ENCODE measurements at places on chromosomes 3 and 15.

DNA sequence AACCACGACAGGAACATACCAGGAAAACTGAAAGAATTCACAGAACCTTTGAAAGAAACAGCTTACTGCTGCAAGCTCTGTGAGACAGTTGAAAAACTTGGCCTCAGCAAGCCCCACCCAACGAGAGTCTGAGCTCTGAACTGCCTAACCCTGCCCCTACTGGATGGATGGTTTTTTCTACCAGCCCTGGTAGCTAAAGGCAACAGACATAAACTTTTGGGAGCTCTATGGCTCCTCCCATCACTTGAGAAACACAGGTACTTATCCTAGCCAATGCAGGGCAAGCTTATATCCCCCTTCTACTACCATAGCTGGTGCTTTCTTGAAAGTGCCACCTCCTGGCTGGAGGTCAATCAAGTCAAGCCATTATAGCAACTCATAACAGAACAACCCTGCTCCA, 471.8 kb downstream of the GRM7 start:
- DNase-seq = no peak

DNA sequence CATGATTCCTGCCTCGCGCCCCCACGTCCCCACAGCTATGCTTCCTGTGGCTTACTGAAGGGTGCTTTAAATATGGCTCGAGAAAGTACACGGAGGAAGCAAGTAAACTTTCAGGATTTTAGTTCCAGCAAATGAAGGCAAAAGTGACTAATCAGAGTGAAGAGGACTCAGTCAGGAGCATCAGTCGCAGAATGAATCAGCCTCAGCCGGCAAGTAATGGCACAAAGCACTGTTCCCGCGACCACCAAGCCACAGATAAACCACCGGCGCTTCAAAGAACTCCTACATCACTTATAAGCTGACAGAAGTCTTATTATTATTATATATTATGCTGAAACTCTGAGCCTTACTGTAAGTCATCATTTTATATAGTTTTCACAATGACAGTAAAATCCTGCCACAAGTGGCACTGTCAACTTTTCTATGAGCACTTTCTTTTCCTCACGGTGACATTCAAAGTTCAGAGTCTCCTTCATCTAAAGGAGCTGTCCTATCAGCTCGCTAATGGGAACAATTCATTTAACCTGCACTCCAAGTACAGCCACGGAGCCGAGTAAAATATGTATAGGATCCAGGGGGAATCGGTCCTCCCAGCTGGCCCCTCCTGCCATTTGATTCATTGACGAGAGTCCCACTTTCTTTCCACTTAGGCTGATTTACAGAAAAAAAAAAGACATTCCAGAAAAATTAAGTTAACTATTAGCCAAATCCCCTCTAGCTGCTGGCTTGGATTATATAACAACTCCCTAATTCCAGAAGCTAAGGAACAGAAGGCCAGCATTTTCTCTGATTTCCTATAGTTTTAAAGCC, 217.0 kb upstream of the ICE2 start:
- peak; percentile 66 for DNase-seq

DNA sequence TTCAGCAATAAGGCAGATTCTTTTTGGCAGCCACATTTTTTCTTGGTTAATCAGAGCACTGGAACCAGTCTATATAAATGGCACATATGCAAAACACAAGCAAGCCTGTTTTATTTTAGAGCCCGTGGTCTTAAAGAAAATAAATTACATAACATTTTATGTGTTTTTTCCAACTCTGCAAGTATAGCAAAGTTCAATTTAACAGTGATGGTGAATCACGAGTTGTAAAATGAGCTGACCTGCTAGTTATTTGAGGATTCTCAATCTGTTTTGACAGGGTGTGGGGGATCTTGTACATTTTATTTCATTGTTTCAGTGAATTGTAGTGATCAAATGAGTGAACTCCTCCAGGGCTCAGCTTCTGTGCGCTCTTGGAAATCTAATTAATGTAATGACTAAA, 2.7 kb downstream of the ARHGEF26 start:
- DNase-seq = no peak

GRCh38 chr15:39213385-39213840, 367.5 kb upstream of the THBS1 start:
- no peak for DNase-seq

DNA sequence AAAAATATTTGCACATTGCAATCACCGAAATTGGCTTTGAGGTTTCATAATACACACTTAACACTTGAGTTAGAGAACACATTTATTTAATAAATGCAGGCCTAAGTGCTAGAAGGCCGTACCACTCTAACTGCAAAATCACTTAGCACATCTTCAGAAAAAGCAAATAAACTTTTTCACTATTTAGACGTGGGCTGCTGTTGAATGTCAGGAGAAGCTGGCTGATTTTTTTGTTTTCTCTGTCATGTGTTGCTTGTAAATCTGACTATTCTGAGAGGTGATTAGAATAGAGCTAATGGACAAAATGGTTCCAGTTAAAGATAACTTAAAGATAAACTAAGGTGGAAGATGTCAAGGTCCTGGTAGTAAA, 265.1 kb downstream of the FOXP1 start:
- DNase-seq = no peak

DNA sequence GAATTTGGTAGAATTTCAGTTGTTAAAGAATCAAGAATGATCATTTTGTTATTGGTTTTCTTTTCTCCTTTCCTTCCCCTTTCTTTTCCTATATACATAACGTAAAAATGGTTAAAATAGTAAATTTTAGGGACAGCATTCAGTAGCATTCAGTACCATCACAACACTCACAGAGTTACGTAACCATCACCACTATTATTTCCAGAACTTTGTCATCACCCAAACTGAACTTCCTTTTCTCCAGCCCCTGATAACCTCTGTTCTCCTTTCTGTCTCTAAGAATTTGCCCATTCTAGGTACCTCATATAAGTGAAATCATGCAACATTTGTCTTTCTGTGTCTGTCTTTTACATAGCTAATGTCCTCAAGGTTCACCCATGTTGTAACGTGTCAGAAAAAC, 165.3 kb downstream of the AKAP13 start:
- DNase-seq = no peak

DNA sequence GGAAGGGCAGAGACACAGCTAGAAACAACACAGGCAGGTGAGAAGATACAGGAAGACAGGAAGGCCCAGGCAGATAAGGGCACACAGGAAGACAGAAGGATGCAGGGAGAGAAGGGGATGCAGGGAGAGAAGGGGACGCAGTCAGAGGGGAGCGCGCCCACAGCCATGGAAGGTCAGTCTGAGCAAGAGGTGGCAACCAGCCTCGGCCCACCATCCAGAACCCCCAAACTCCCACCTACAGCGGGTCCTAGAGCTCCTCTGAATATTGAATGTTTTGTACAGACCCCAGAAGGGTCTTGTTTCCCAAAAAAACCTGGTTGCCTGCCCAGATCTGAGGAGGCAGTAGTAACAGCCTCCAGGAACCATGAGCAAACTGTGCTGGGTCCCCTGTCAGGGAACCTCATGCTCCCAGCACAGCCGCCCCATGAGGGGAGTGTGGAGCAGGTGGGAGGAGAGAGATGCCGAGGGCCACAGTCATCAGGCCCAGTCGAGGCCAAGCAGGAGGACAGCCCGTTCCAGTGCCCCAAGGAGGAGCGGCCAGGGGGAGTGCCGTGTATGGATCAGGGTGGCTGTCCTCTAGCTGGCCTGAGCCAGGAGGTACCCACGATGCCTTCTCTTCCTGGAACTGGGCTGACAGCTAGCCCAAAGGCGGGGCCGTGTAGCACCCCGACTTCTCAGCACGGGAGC, 27.6 kb upstream of the SLC28A1 start:
- no peak for DNase-seq

DNA sequence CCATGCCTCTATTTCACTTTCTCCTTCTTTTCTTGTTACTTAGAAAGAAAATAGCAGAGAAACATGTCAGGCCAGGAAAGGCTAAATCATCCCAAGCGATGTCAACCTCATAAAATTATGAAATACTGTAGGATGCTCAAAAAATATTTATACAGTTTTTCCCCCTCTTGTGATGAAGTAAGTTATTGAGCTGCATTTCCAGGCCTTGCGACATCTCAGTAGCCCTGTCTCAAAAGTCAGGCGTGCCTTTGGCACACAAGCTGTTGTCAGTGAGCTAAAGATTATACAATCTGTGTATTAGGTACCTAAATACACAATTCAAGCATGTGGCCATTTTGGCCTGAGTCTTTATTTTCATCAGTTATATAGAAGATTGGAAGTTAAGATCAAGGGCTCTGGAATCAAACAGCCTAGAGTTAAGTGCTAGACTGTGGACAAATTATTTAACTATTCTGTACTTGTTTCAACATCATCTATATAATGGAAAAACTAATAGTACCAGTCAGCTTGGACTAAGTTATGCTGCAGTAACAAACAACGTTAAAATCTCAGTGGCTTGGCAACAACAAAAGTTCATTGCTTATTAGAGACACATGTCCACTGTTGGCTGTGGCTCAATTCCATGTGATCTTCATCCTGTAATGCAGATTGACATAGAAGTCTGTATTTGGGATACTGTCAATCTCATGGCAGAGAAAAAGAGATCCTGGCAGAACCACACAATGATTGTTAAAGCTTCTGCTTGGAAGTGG, 406.4 kb upstream of the PROK2 start:
- no peak for DNase-seq
